ENCODE measurements at places on chromosomes 6 and 20. TPM values are rescaled to one million over a fixed set of nuclear protein-coding genes. Genes with fewer than 3 reads are reported as not detected.

RNF182 gene
- 9.8 TPM for total RNA-seq

SIRPD gene
- not detected for total RNA-seq

TBXT gene
- not detected for total RNA-seq

GPR63 gene
- 19.6 TPM for total RNA-seq

DEK gene
- total RNA-seq: 213 TPM

GRCh38 chr6:52535711-52536423 is 41.0 kb downstream of the TRAM2 start:
- DNase-seq: peak; percentile 33

GRCh38 chr6:127581576-127581975 is 4.6 kb downstream of the C6orf58 start:
- no peak for DNase-seq

DNA sequence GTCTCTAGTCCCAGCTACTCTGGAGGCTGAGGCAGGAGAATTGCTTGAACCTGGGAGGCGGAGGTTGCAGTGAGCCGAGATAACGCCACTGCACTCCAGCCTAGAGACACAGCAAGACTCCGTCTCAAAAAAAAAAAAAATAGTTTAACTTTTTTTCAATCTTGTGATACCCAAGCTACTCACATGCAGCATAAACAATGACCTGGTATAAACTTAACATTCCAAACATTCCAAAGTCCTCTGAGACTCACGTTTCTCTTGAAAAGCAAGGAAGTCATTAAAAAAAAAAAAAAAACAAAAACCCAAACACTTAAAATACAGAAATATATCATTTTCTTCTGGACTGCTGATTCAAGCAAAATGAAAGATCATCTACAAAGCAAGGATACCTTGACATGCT is 14.3 kb downstream of the CRNKL1 start:
- DNase-seq: peak; percentile 66

- no peak for DNase-seq
Measured at GRCh38 chr6:138847884-138848283, 52.0 kb downstream of the ECT2L start.

- no peak for DNase-seq
Measured at GRCh38 chr20:36543184-36544133, 2.1 kb downstream of the MYL9 start.

DNA sequence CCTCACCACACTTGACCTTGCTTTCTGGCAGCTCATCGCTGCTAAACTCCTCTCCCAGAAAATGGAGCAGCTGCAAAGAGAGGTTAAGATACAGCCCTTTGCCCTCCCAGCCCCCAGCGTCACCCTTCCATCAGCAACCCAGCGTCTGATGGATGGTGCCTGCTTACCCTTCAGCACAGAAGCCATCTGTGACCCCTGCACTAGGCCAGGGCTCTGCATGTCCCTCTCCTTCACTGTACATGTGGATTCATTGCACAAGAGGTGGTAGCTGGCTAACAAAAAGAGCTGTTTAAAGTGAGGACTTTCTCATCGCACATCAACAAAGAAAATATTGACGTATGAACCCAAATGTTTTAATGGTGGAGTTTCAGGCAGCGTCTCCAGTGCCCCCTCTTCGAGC is 12.3 kb downstream of the LBP start:
- no peak for DNase-seq

- no peak for DNase-seq
Measured at GRCh38 chr6:105211831-105212230, 32.0 kb upstream of the POPDC3 start.

DNA sequence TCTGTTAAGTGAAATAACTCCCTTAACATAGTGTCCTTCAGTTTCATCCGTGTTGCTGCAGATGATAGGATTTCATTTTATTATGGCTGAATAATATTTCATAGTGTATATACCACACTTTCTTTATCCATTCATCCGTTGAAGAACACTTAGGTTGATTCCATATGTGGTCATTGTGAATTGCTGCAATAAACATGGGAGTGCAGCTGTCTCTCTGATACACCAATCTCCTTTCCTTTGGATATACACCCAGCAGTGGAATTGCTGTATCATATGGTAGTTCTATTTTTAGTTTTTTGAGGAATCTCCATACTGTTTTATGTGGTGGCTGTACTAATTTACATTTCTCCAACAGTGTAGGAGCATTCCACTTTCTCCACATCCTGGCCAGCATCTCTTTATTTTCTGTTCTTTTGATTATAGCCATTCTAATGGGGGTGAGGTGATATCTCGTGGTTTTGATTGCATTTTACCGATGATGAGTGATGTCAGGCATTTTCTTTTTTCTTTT is 193.2 kb downstream of the SLC16A10 start:
- no peak for DNase-seq

DNA sequence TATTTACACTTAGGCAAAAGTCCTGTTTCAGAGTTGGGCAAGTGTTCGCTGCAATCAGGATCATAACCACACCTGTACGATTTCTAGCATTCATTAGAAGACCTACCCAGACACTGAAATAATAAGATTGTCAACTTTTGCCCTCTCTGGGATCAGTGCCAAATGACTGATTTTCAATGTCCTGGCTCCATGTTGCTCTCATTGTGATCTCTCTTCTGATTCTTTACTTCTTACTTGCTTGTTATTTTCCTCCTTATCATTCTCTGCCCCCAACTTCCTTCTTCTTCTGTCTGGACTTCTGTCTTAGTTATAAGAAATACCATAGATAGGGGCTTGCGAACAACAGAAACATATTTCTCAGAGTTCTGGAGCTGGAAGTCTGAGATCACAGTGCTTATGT is 94.4 kb upstream of the BMP2 start:
- DNase-seq: no peak

DNA sequence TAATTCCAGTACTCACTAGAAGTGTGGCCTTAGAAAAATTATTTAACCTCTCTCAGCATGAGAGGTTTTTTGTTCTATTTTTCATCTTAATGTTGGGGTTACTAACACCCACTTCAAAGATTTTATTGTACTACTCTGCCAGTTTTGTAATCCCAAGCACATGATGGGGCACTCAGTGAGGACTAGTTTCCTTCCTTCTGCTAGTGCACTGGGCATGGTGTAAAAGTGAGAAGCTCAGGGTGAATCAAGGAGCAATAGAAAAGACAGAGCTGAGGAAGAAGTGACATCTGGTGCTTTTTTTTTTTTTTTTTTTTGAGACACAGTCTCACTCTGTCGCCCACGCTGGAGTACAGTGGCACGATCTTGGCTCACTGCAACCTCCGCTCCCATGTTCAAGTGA is 439.4 kb upstream of the ARID1B start:
- no peak for DNase-seq

DNA sequence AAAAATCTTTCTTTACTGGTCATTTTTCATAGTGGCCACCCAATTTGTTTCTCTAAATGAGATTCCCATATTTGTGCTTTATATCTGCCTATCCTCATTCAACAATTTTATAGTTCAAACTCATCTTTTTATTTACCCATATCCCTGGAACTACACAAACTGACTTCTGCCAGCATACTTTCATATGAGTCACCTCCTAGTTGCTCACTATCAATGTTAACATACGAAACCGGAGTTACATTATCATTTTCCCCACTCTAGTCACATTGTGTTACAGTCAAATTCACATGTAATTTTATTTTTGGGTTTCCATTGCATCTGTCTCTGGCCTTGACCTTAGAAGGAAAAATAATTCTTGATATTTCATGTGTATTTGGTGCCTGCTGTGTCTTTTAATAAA is 499.4 kb downstream of the MAFB start:
- DNase-seq: no peak

DNA sequence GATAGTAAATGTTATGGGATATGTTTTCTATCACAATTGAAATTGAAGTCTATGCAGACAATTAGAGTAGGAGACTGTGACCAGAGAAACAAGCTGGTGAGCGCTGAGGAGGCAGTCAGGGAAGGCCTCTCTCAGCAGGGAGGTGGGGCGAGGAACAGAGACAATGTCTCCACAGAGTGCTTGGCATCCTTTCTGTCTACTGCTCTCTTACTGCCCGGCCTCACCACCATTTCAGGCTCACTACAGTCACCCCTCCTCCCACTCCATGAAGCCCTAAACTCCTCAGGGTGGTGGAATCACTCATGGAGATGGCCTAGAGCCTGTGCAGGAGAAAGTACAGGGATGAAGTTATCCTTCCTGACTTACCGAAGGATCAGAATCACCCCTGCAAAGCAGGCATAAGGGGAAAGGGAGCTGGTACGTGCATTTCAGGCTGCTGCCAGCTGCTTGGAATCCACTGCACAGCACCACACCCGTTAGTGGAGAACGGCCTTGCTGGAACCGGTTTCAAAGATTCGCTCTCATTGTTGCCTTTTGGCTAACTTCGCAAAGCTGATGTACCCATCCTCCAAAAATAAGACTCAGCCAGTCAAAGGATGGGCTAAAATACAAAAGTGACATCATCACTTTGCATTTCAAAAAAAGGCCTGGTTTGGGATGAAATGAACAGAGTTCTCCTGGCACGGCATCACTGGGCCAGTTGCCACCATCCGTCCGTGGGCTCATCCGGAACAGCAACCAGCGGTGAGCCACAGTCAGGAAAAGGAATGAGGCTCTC is 67.3 kb downstream of the SLC22A23 start:
- DNase-seq: no peak

Measured in GM23338 (cell line).